ENCODE measurements at places on chromosomes 13 and 19.

DNA sequence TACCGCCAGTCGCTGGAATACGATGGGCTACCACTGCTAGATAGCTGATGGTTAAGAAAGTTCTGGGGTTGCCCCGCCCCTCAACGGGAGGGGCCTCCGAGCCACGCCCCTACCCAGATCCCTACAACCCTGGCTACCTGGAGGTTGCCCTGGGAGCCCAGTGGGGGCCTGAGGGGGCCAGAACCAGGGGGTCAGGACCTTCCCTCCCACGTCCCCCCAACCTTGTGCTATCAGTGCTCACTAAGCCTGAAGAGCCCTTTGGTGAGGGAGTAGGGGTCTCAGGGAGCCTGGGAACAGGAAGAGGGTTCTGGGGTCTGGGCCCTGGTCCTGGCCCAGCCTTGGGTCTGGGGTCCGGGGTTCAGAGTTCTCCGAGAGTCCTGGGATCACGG lies 8.9 kb downstream of the OCEL1 start:
- peak; percentile 66 for DNase-seq

- DNase-seq = no peak
These were observed 102.0 kb downstream of the DCLK1 start for GRCh38 chr13:36029166-36029565.

DNA sequence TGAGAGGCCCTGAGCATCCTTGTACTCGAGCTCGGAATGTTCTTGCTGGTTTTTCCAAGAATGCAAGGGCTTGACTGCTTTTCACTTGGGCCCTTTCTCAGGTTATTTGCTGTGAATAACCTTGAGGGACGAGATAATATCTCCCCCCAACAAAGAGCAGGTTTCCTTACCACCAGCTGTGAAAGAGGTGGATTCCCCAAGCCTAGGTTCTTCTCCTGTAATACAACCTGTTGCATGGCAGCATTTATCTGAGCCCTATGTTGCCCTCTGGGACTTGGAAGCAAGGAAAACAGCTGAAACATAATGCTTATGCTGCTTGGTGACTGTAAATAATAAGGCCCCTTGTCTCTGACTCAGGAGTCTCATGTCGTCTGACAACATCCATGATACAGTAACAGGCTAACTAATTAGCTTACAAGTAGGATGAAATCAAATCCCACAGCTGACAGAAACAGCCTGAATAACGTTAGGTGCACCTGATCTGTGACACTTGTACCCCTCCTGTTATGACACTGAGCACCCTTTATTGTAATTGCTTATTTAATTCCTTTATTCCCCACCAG lies 43.6 kb upstream of the RCBTB2 start:
- DNase-seq = no peak

GRCh38 chr13:41434831-41435520 lies 22.4 kb upstream of the RGCC start:
- DNase-seq = no peak

- DNase-seq = no peak
These were observed 162.7 kb downstream of the KLF12 start for GRCh38 chr13:73971481-73971880.

DNA sequence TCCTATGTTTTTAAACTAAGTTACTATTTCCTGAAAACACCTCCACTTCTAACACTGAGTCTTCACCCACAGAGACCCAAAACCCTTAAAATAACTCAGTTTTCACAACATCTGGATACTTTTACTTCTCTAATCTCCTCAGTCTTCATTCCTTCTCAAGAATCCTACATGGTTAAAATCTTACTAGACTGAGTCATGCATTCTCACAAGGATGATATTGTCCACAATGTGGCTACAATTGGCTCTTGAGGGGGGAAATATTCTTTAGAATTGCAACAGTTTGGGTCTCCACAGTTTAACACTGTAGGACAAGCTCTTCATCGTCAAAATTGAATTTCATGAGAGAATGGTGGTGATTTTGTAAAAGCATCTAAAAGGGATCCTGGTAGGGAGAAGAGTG lies 397.1 kb downstream of the SLITRK5 start:
- DNase-seq = no peak

- no peak for DNase-seq
These were observed 5.5 kb downstream of the PIK3R2 start for GRCh38 chr19:18158467-18158866.

- DNase-seq = no peak
These were observed 6.9 kb downstream of the TIMM13 start for GRCh38 chr19:2420490-2420889.

- no peak for DNase-seq
These were observed 2.8 kb downstream of the KCTD15 start for GRCh38 chr19:33799476-33799875.

- DNase-seq = no peak
These were observed 29.1 kb downstream of the KCNC3 start for GRCh38 chr19:50300051-50300450.

- DNase-seq = no peak
These were observed 37.4 kb downstream of the PCDH9 start for GRCh38 chr13:67192751-67193150.
